CD4-positive, CD25-positive, alpha-beta regulatory T cell (primary cell): ENCODE measurements at places on chromosomes 3 and 15. TPM values are rescaled to one million over a fixed set of nuclear protein-coding genes. Genes with fewer than 3 reads are reported as not detected.

Gene GOLGA8O
- total RNA-seq, result not detected

Gene KBTBD12
- not detected for total RNA-seq

Gene GASK1A
- total RNA-seq, result not detected

Gene DLL4
- total RNA-seq, result not detected
